ENCODE measurements at places on chromosomes 12 and 14.

DNA sequence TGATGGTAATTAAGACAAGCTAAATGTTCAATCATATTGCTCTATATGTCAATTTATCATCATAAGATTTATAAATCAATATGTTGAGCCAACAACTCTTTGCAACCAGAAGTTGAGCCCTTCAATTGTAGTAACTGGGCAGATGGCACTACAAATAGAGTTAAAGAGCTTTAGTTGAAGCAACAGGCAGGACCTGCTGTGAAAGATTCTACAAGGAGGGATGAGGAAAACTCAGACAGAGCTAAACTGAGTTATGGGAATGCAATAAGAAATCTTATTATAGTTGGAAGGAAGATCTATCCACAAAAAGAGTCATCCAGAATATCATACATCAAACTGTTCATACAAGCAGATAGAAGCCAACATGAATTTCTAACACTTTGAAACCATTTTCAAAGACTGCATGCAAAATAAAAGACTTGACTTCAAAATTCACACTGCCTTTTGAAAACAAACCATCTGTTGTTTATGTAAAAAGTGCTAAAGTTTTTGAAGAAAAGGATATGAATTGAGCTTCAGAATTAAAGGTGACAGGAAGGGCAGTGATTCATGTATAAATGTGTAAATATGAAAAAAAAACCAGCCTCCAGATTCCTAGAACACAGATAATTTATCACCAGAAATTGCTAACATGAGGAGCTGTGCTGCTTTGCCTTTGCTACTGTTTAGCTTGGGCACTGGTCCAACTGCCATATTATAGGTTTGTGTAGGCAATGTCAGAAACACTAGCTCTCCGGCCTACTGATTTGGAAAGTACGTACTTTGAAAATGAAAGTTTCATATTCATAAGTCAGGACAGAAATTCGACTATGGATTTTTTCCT lies 133.2 kb downstream of the SLC35F4 start:
- DNase-seq, result no peak

DNA sequence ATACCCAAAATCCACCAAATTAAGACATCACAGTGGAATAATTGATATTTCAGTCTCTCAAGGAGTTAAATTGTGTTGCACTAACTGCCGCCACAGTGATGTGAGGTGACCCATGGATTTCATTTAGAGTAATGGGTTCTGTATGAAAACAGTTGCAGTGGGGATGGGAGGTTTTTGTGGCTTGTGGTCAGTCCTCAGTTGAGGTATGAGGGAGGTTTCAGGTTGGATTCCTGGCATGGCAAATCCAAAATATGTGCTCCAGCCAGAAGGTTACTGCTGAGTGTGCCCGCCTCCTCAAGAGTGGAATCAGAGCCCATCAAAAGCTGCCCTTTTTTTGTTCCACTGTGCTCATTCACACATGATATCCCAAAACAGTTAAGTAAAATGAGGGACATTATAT lies 487.1 kb downstream of the EGLN3 start:
- DNase-seq, result no peak

DNA sequence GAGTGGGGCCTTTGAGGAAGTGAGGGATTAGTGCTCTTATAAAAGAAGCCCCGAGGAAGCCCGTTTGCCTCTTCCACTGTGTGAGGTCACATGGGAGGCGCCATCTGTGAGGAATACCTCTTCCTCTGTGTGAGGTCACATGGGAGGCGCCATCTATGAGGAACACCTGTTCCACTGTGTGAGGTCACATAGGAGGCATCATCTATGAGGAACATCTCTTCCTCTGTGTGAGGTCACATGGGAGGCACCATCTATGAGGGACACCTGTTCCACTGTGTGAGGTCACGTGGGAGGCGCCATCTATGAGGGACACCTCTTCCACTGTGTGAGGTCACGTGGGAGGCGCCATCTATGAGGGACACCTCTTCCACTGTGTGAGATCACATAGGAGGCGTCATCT lies 69.7 kb downstream of the SLC24A4 start:
- no peak for DNase-seq

- DNase-seq, result no peak
These were observed 861.1 kb downstream of the GALC start for GRCh38 chr14:87131879-87132278.

GRCh38 chr12:46386877-46387629 lies 14.5 kb upstream of the SLC38A2 start:
- DNase-seq, result peak; percentile 31

DNA sequence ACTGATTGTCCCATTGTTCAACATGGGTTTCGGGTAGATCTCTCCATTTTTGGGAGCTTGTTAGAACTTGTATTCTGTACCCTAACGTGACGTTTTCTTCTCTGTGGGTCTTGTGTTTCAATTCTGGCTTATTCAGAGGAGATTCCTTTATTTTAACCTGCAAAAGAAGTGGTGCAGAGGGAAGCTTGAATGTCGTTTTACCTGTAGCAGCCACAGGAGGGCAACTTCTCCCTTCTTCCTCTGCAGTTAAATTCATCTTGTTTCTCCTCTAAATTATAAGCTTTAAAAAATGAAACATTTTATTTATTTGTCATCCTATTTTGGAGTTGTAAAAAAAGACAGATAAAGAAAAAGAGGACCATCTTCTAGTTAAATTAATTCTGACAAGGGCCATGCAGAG lies 13.7 kb upstream of the CLEC4D start:
- no peak for DNase-seq

GRCh38 chr12:39692258-39692853 lies 72.8 kb upstream of the ABCD2 start:
- no peak for DNase-seq

DNA sequence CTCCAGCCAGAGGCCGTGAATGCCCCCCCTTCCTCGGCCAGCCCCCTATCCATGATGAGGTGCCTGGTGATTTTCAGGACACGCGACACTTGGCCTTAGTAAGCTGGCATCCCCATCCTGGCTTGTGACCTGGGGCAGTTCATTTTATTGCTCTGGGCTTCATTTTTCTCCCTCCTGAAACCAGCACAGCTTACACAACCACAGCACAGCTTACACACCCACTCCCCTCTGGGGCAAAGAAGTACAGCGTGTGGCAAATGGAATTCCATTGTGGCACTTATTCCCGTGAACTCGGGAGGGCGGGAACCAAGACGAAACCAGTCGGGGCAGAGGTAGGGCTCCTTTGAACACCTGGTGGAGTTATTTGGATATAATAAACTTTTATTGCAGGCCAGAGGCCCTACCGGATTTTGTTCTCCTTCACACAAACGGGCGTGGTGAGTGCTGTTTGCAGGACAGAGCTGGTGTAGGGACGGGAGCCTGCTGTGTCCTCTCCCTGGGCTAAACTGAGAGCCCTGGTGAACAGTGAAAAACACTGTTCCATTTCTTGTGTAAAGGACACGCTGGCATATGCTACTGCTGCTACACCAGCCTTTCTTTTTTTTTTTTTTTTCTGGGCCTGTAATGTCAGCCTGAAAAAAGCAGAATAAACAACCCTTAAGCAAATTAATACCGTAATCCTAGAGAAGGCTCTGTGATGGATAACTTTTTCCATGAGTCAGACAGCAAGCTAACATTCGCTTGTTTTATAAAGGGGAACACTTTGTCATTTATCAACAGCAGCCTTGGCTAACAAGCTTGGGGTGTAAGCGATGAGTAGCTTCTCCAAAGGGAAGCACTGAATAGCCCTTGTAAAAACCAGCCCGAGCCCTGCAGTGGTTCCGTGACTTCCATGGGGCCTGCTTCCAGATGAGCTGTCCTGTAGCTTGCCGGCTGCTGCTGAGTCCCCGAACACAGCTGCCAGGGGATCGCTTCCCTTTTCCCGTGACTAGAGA lies 29.3 kb downstream of the CD9 start:
- no peak for DNase-seq

DNA sequence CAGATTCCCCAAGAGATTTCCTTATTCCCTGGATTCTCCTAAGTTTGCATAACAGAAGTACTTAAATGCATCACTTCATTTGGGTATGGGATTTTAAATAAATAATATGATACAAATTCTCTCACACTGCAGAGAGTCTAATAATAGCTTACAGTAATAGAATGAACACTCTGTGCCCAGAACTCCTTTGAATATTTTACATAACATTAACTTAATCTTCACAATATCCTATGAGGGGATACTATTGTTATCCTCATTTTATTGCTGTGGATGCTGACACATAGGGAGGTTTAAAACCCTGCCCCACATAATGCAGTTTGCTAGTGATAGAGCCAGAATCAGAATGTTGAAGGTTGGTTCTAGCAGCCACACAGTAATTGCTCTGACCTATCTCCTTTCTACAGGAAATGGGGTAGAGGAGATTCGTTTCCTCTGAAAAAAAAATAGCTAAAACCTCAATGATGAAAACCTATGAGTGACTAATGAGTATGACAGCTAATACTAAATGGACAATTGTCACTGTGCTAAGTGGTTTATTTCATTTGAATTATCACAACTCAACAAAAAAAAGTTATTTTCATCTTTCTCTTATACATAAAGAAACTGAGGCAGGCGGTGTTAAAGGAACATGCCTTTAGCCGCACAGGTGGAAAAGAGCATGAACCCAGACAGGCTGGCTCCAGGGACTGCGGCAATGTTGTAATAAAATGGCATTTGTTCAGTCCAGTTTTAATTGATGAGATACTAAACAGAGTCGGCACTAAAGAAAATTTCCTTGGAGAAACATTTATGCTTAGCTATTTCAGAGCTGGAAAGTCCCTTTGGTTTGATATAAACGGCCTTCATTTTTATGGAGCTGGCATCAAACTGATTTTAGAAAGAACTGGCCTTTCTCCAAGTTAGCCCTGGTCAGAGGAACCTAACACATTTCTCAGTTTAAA lies 880.9 kb downstream of the NRXN3 start:
- DNase-seq, result no peak

- DNase-seq, result no peak
These were observed 522.5 kb downstream of the RMST start for GRCh38 chr12:97984974-97985580.

DNA sequence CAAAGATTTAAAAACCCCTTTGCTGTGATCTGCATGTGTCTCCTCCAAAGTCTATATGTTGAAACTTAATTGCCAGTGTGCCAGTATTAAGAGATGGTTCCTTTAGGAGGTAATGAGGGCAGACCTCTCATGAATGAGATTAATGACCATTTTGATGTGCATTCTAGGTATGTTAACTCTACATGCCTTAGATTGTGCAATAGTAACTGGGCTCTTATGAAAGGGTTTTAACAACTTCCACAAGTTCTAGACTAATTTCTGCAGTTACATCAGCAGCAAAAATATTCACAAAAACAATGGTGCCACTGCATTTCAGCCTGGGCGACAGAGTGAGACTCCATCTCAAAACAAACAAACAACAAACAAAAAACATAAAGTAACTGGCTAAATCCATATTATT lies 3.8 kb upstream of the TAS2R10 start:
- DNase-seq, result no peak

DNA sequence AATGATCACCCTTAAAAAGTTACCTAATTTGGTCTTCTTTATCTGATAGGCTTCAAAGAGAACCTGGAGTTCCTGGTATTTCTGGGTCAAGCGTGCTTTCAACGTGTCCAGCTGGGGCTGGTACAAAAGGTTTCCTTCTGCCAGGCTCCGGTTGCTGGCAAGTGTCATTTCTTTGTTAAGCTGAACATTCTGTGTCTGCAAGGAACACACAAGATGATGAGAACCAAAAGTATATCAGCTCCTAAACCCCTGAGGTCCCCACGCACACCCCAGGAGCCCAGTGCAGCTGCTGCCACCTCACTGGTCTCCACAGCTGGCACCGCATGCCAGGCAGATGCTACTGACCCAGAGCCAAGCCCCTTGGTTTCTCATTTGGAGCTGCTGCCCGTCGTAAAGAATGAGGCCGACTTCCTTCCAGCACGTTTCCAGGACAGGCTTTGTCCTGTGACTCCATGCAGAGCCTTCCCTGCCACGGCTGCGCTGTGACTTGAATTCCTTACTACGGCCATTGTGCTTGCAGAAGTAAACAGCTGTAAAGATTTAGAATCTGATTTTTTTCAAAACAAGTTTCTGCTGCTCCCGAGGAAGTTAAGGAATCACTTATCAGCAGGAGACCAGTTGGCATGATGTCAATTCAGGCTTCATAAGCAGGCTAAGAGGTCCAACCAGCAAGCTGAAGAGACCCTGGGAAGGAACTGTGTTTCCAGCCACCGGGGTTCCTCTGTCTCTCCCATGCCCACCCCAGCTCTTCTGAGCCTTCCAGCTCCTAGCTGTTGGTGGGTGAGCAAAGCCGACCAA lies 24.9 kb downstream of the VPS37B start:
- DNase-seq, result no peak

- no peak for DNase-seq
These were observed 114.3 kb downstream of the BCL11B start for GRCh38 chr14:99157676-99158075.

- no peak for DNase-seq
These were observed 11.8 kb downstream of the PDE1B start for GRCh38 chr12:54561164-54561563.

Data from CD4-positive, alpha-beta T cell treated with Interferon alpha-2 for 1 hour (primary cell).